ENCODE measurements at places on chromosomes 5 and 9.

DNA sequence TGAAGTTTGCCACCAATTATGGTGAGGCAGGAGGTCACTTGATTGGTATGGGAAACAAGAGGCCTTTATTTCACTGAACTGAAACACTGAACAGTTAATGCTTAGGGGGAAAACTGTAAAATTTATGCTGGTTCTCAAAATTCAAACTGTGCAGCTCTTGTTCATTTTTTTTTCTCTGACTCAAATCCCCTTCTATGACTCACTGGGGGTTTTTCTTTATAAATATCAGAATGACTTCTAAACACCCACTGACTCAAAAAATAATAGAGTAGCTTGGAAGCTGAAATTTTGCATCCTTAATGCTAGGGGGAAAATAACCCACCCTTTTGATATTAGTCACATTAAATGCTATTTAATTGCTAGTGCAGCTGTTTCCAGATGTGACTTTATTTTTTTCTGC, 24.1 kb upstream of the OTP start:
- H3K36me3 ChIP-seq: no peaks in the 10 kb centered on the region
- DNase-seq: no peak
- no peak overlapping the region for H3K4me3 ChIP-seq
- H3K27ac ChIP-seq: no peak overlapping the region

DNA sequence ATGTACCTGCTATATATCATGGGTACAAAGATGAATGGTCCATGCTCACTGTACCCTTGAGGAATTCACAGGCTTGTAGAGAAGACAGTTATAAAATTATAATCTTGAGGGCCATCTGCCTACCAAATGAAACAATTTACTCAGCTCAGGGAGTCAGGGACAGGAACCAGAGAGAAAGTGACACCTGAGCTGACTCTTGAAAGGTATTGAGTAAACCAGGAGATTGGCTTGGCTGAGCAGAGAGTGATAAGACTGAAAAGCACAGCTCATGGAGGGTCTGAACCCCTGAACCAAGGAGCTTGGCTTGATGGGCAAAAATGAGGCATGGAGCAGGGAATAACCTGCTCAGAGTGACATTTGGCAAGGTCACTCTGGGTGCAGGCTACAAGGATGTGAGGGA, 147.3 kb downstream of the FAM114A2 start:
- H3K36me3 ChIP-seq: no peaks in the 10 kb centered on the region
- no peak overlapping the region for H3K4me3 ChIP-seq
- no peaks in the 10 kb centered on the region for H3K4me1 ChIP-seq
- no peak overlapping the region for H3K27ac ChIP-seq
- no peaks in the 10 kb centered on the region for H3K27me3 ChIP-seq

GRCh38 chr5:44329716-44330115, 59.5 kb downstream of the FGF10 start:
- no peaks in the 10 kb centered on the region for H3K4me1 ChIP-seq
- no peaks in the 10 kb centered on the region for H3K36me3 ChIP-seq
- H3K27me3 ChIP-seq: no peaks in the 10 kb centered on the region
- H3K4me3 ChIP-seq: no peak overlapping the region
- H3K27ac ChIP-seq: no peak overlapping the region

GRCh38 chr5:97923496-97923895, 740.4 kb upstream of the RIOK2 start:
- H3K4me3 ChIP-seq: no peak overlapping the region
- H3K4me1 ChIP-seq: no peaks in the 10 kb centered on the region
- DNase-seq: no peak

DNA sequence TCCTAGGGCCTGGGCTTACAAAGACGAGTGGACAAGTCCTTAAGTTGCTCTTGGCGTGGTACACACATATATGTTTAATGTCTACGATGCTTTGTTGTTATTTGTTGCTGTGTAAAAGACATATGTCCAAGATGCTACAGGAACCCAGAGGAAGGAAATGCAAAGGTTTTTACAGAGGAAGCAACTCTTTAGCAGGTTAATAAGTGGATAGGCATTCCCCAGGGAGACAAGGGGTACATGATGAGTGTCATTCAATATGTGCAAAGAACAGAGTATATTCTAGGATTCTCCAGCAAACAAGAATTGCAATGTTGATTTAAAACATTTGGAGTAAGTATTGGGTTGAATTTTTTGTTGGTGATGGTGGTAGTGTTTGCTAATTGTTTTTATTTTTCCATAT, 92.1 kb downstream of the PIP5K1B start:
- H3K27ac ChIP-seq: no peak overlapping the region
- peaks cover 5% of the 10 kb centered on the region for H3K27me3 ChIP-seq
- no peak for DNase-seq

DNA sequence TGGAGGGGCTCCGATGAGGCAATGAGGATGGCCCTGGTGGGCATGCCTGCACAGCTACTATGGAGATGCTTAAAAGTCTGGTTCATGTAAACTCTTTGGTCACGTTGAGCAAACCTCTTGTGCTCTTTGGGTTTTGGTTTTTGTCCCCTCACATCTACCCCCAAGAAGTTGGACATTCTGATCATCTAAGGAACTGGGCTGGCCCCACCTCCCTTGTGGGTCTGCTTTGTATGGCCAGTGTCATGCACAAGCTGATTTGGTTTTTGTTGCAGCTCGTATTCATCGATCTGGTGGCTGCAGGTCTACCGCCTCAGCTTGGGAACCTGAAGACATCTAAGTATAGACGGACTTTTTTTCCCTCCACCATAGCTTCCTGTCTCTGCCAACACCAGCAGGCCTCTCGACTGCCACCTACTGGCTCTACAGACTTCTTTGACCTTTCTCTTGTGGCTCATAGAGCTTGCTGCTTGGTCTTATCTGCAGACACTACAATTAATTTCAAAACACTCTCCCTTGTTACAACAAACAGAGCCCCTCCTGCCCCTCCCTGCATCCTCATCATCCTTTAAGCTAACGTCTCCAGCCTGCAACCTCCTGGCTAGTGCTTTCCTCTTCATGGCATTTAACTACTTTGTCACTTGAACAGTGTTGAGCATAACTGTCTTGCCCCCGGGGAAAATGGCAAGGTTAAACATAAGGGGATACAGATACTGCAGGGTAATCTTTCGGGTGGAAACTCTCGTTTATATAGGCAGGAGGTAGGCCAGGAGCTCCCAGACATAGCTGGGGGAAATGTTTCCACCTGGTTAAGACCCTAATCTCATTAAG, 34.5 kb downstream of the TSTD2 start:
- H3K36me3 ChIP-seq: no peaks in the 10 kb centered on the region
- no peak overlapping the region for H3K4me3 ChIP-seq
- H3K27ac ChIP-seq: no peak overlapping the region
- H3K27me3 ChIP-seq: no peaks in the 10 kb centered on the region
- peak; percentile 50 for DNase-seq
- H3K4me1 ChIP-seq: no peaks in the 10 kb centered on the region

DNA sequence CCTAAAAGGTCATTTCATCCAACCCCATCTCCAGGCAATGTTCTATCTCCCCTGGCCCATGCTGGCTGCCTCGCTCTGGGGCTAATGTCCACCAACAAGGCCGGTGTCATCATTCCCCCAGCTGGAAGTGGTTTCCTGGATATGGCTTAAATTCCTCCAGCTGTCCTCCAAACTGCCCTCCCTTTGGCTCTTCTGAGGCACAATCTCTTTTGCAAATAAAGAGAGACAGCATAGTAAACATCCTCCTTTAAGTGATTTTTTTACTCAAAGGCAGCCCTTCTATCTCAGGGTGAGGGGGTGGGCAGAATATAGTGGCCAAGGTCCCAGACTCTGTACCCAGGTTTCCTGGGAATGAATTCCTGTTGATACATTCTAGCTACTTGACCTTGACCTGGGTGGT, 117.4 kb upstream of the PANK3 start:
- H3K4me3 ChIP-seq: no peak overlapping the region
- no peak overlapping the region for H3K27ac ChIP-seq
- no peaks in the 10 kb centered on the region for H3K4me1 ChIP-seq
- DNase-seq: no peak
- H3K36me3 ChIP-seq: no peaks in the 10 kb centered on the region

- no peak for DNase-seq
- H3K27ac ChIP-seq: no peak overlapping the region
- no peaks in the 10 kb centered on the region for H3K27me3 ChIP-seq
- no peaks in the 10 kb centered on the region for H3K36me3 ChIP-seq
- H3K4me3 ChIP-seq: no peak overlapping the region
These were observed 154.1 kb upstream of the PAPPA start for GRCh38 chr9:115999498-115999897.

DNA sequence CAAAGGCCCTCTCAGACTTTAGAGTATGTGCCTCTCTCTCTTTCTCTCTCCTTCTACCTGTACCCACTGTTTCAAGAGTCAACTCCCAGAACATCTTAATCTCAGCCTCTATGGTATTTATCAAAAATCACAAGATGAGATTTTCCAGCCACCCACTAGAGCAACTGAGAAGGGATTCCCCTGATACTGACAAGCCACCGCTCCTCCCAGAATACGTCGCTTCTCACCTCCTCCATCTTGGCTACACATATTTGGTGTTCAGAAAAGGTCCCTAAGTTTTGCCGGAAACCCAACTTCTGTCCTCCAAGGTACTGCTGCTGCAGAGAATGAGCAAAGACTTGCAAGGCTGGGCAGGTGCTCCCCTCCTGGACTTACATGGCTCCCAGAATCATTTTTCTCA, 6.1 kb downstream of the GARIN3 start:
- no peaks in the 10 kb centered on the region for H3K27me3 ChIP-seq
- H3K4me3 ChIP-seq: no peak overlapping the region
- DNase-seq: no peak
- no peak overlapping the region for H3K27ac ChIP-seq

DNA sequence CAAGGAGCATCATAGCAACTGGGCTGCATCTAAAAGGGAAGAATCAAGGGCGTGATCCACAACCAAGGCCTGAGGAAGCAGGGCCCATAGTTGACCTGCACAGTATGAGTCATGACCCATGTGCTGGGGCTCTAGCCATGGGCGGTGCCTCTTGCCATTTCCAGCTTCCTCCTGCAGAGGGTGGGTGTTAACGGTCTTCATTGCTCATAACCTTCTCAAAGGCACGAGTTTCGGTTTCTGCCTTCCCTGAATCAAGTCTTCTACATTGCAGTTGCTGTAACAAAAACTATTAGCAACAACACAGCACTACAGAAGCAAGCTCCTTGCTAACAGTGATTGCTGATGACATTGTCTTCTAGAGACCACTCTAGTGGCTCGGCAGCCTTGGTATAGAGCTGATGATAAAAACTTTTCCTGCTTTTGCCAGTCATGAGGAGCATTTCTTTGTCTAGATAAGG, 66.9 kb downstream of the CTSL start:
- H3K36me3 ChIP-seq: no peaks in the 10 kb centered on the region
- H3K4me3 ChIP-seq: no peak overlapping the region
- no peak overlapping the region for H3K27ac ChIP-seq
- H3K27me3 ChIP-seq: no peaks in the 10 kb centered on the region

DNA sequence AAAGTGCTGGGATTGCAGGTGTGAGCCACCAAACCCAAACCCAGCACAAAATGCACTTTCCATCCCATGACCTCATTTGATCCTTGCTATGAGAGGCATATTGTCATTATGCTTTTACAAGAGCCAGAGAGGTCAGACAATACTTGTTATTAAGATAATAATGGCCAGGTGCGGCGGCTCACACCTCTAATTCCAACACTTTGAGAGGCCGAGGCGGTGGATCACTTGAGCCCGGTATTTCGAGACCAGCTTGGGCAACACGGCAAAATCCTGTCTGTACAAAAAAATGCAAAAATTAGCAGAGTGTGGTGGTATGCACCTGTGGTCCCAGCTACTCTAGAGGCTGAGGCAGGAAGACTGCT, 55.9 kb upstream of the IL17B start:
- H3K36me3 ChIP-seq: no peaks in the 10 kb centered on the region
- peaks cover 9% of the 10 kb centered on the region for H3K4me1 ChIP-seq
- H3K27me3 ChIP-seq: no peaks in the 10 kb centered on the region

- H3K27me3 ChIP-seq: no peaks in the 10 kb centered on the region
- H3K4me3 ChIP-seq: no peak overlapping the region
- H3K27ac ChIP-seq: no peak overlapping the region
- DNase-seq: no peak
- H3K4me1 ChIP-seq: no peaks in the 10 kb centered on the region
- no peaks in the 10 kb centered on the region for H3K36me3 ChIP-seq
These were observed 226.6 kb upstream of the TBCA start for GRCh38 chr5:78002690-78003089.

- peak overlapping the region; percentile 71 for H3K27ac ChIP-seq
- no peak overlapping the region for H3K4me3 ChIP-seq
- H3K27me3 ChIP-seq: no peaks in the 10 kb centered on the region
- H3K36me3 ChIP-seq: no peaks in the 10 kb centered on the region
- H3K4me1 ChIP-seq: peaks cover 42% of the 10 kb centered on the region
These were observed 136.5 kb downstream of the PBX3 start for GRCh38 chr9:125883565-125884217.

GRCh38 chr5:40578501-40579451, 100.9 kb upstream of the PTGER4 start:
- no peaks in the 10 kb centered on the region for H3K36me3 ChIP-seq
- no peak overlapping the region for H3K27ac ChIP-seq
- H3K4me1 ChIP-seq: 0 out of 2 replicates have a peak, but pooled peaks cover 3% of the 10 kb centered on the region
- no peak overlapping the region for H3K4me3 ChIP-seq

GRCh38 chr5:36735891-36736290, 129.5 kb downstream of the SLC1A3 start:
- no peak for DNase-seq
- H3K4me3 ChIP-seq: no peak overlapping the region
- peaks cover 8% of the 10 kb centered on the region for H3K27me3 ChIP-seq
- no peak overlapping the region for H3K27ac ChIP-seq
- H3K4me1 ChIP-seq: no peaks in the 10 kb centered on the region

- no peaks in the 10 kb centered on the region for H3K4me1 ChIP-seq
- no peaks in the 10 kb centered on the region for H3K36me3 ChIP-seq
- H3K27me3 ChIP-seq: peaks cover 6% of the 10 kb centered on the region
- H3K27ac ChIP-seq: no peak overlapping the region
These were observed 72.9 kb upstream of the SHB start for GRCh38 chr9:38141746-38142591.
